Activated naive CD4-positive, alpha-beta T cell treated with anti-CD3 and anti-CD28 coated beads, Interleukin-2, amount 10 ng/mL, durations not matched to agents 7 days and 5 days (primary cell): ENCODE measurements at places on chromosomes 6 and 20.

- no peaks in the 10 kb centered on the region for H3K4me1 ChIP-seq
- H3K27me3 ChIP-seq = peaks cover 23% of the 10 kb centered on the region
- no peak overlapping the region for H3K27ac ChIP-seq
- no peak overlapping the region for H3K4me3 ChIP-seq
Observed at GRCh38 chr20:44836601-44837120, 26.3 kb upstream of the RIMS4 start.

GRCh38 chr6:26020329-26021000 lies 57.9 kb downstream of the TRIM38 start:
- DNase-seq = peak; percentile 87
- H3K36me3 ChIP-seq = peaks cover 6% of the 10 kb centered on the region
- H3K27me3 ChIP-seq = no peaks in the 10 kb centered on the region
- peak overlapping the region; percentile 100 for H3K27ac ChIP-seq
- peak overlapping the region; percentile 97 for H3K4me3 ChIP-seq
- peaks cover 70% of the 10 kb centered on the region for H3K4me1 ChIP-seq

DNA sequence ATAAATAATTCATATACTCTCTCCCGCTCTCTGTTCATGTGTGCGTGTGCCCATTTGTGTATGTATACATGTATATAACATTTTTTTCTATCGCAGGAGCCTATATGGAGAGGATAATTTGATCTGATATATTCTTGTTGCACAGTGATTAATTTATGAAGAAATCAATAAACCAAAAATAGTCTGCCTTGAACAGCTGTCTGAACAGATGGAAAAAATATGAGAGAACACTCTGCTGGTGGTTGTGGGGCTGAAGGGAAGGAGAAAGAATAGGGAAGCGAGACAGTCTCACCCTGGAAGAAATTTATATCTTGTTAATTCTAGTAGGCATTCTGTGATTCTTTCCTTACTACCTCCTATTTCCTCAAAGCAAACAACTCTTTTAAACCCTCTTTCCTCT lies 96.6 kb upstream of the B3GAT2 start:
- H3K4me3 ChIP-seq = no peak overlapping the region
- no peaks in the 10 kb centered on the region for H3K36me3 ChIP-seq
- DNase-seq = no peak
- no peaks in the 10 kb centered on the region for H3K4me1 ChIP-seq
- H3K27ac ChIP-seq = no peak overlapping the region
- peaks cover 4% of the 10 kb centered on the region for H3K27me3 ChIP-seq

DNA sequence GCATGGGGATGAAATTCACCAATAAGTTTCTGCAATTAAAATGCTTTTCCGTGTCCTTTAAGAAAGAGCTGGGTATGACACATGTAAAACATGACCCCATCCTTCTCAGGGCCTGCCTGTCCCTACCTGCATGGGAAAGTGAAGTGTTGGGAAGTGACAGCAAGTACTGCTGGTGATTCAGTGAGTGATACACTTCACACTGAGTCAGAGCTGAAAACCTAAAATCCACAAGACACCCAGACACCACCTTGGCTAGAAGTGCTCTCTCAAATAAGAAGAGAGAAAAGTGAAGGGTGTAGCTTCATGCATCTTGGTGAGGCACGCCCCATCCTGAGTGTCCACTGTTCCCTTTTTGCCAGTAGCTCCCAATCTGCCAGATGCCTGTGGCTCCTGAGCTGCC lies 3.3 kb downstream of the RAB22A start:
- DNase-seq = no peak
- peaks cover 54% of the 10 kb centered on the region for H3K4me1 ChIP-seq
- peaks cover 53% of the 10 kb centered on the region for H3K36me3 ChIP-seq
- peak overlapping the region; percentile 46 for H3K27ac ChIP-seq
- H3K27me3 ChIP-seq = no peaks in the 10 kb centered on the region
- no peak overlapping the region for H3K4me3 ChIP-seq

- no peak within 1 kb of the TSS for H3K27ac ChIP-seq
- no peak for DNase-seq
- peaks cover 2% of the 10 kb centered on the region for H3K4me1 ChIP-seq
- peaks cover 35% of the 10 kb centered on the region for H3K27me3 ChIP-seq
Observed at GRCh38 chr6:17101422-17102257, at the start of gene STMND1. STMND1 (plus strand) TSS chr6:17102050; CDS start chr6:17102258, 208 bp downstream.

DNA sequence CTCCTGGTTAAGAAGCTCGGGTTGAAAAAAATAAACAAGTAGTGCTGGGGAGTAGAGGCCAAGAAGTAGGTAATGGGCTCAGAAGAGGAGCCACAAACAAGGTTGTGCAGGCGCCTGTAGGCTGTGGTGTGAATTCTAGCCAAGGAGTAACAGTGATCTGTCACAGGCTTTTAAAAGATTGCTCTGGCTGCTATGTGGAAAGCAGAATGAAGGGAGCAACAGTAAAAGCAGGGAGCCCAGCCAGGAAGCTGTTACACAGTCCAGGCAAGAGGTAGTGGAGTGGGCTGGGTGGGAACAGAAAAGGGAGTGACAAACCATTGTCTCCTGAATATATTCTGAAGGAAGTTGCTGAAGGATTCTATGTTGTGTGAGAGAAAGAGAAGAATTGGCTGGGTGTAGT lies 2.0 kb downstream of the HFE start:
- no peak for DNase-seq
- no peak overlapping the region for H3K27ac ChIP-seq

DNA sequence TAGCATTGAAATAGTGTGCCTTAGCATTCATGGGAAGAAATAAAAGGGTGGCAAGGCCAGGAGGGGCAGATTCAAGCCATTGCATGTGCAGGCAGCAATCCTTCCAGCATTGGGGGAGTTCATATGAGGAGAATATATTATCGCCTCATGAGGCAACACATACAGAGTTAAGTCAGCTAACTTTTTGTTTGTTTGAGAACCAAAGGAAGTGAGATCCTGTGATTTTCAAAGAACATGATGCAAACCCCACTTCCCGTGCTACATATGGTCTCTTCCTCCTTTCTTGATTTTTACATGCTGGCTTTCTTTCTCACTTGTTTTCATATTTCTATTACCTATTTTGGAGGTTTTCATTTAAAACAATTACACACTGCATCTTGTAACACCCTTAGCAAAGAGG lies 579.7 kb upstream of the ARID1B start:
- peaks cover 46% of the 10 kb centered on the region for H3K4me1 ChIP-seq
- peaks cover 3% of the 10 kb centered on the region for H3K27me3 ChIP-seq
- peaks cover 17% of the 10 kb centered on the region for H3K36me3 ChIP-seq
- peak overlapping the region; percentile 7 for H3K4me3 ChIP-seq
- peak overlapping the region; percentile 93 for H3K27ac ChIP-seq

DNA sequence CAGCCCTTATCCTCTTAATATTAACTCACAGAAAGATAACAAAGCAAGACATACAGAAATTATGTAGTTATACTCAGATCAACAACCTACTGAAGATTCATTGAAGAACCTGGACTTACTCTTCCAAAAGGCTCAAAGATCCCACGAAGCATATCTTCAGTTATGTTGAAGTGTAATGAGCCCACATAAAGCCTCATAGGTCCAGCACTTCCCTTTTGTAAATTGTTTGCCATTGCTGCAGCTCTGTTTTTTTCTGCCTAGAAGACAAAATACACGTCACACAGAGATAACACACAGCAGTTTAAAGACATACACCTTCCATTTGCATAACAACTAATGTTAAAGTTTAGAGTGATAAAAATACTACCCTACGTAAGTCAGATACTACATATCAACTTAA lies 20.4 kb downstream of the RBM39 start:
- no peak for DNase-seq
- H3K27ac ChIP-seq = no peak overlapping the region
- H3K27me3 ChIP-seq = no peaks in the 10 kb centered on the region
- H3K36me3 ChIP-seq = peaks cover 62% of the 10 kb centered on the region
- peaks cover 30% of the 10 kb centered on the region for H3K4me1 ChIP-seq
- no peak overlapping the region for H3K4me3 ChIP-seq

GRCh38 chr20:59735486-59735885 lies 131.1 kb downstream of the PHACTR3 start:
- no peak overlapping the region for H3K4me3 ChIP-seq
- H3K36me3 ChIP-seq = no peaks in the 10 kb centered on the region

DNA sequence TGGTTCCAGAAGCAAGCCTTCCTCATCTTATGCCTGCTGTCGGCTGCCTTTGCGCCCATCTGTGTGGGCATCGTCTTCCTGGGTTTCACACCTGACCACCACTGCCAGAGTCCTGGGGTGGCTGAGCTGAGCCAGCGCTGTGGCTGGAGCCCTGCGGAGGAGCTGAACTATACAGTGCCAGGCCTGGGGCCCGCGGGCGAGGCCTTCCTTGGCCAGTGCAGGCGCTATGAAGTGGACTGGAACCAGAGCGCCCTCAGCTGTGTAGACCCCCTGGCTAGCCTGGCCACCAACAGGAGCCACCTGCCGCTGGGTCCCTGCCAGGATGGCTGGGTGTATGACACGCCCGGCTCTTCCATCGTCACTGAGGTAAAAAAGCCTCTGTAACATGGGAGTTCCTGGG lies 366 bp downstream of the SLC22A1 start:
- H3K36me3 ChIP-seq = peaks cover 8% of the 10 kb centered on the region
- H3K4me1 ChIP-seq = no peaks in the 10 kb centered on the region
- no peak overlapping the region for H3K27ac ChIP-seq
- H3K27me3 ChIP-seq = no peaks in the 10 kb centered on the region
- no peak overlapping the region for H3K4me3 ChIP-seq
- no peak for DNase-seq

DNA sequence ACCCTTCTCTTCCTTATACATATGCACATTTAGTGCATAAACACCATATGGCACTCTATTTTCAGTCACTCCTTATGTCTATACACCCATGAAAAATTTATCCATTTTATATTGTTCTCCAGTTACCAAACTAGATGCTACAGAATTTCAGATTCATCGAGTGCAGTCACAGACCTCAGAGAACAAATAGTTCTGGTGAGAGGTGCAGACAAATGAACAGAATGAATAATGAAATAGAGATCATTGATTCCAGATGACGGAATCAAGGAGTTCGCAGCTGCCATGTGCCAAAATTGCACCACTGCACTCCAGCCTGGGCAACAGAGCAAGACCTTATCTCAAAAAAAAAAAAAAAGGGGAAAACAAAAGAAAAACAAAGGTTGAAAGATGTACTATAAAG lies 214.8 kb upstream of the CEP162 start:
- no peaks in the 10 kb centered on the region for H3K4me1 ChIP-seq
- DNase-seq = no peak
- no peaks in the 10 kb centered on the region for H3K27me3 ChIP-seq
- H3K36me3 ChIP-seq = no peaks in the 10 kb centered on the region

GRCh38 chr6:131381052-131381708 lies 191.8 kb upstream of the ARG1 start:
- DNase-seq = no peak
- no peak overlapping the region for H3K27ac ChIP-seq
- H3K36me3 ChIP-seq = peaks cover 2% of the 10 kb centered on the region
- no peaks in the 10 kb centered on the region for H3K27me3 ChIP-seq
- H3K4me1 ChIP-seq = no peaks in the 10 kb centered on the region

- H3K27me3 ChIP-seq = peaks cover 13% of the 10 kb centered on the region
- no peaks in the 10 kb centered on the region for H3K36me3 ChIP-seq
- no peak overlapping the region for H3K27ac ChIP-seq
- H3K4me3 ChIP-seq = no peak overlapping the region
Observed at GRCh38 chr6:106750142-106750918, 121.0 kb downstream of the QRSL1 start.

DNA sequence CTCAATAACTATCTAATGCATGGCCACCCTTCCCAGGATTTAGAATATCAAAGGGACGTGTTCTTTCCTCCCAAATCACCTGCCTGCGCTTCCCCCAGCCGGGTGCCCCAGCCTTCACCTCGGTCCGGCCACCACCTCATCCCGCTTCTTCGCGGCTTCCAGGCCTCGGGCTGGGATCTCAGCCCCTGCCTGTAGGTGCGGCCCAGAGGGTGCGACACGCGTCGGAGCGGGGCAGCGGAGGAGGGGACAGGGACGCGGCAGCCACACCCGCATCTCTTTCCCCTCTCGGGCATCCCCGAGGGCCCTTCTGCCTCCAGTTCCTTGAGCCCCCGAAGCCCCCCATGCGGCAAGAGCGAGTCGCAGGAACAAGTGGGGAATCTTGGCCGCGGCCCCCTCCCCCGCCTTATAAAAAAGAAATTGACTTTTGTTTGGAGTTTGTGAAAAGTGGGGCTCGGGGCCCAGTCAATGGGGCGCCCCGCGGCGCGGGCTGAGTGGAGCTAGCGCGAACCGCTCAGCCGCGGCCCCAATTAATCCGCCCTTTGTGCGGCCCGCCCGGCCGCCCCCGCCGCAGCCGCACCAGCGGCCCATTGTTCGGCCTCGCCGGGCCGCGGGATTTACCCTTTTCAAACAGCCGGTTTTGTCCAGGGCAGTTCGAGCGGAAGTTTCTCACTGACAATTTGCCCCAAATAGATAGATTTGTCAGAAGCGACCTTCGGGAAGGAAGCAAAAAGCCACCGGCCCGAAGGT lies 8.4 kb upstream of the NR2E1 start:
- DNase-seq = no peak
- H3K27me3 ChIP-seq = peaks cover 91% of the 10 kb centered on the region
- peaks cover 3% of the 10 kb centered on the region for H3K36me3 ChIP-seq
- H3K4me1 ChIP-seq = peaks cover 9% of the 10 kb centered on the region
- no peak overlapping the region for H3K27ac ChIP-seq

GRCh38 chr20:51749674-51750036 lies 18.5 kb downstream of the ATP9A start:
- H3K27me3 ChIP-seq = peaks cover 6% of the 10 kb centered on the region
- H3K4me3 ChIP-seq = no peak overlapping the region
- H3K36me3 ChIP-seq = no peaks in the 10 kb centered on the region

DNA sequence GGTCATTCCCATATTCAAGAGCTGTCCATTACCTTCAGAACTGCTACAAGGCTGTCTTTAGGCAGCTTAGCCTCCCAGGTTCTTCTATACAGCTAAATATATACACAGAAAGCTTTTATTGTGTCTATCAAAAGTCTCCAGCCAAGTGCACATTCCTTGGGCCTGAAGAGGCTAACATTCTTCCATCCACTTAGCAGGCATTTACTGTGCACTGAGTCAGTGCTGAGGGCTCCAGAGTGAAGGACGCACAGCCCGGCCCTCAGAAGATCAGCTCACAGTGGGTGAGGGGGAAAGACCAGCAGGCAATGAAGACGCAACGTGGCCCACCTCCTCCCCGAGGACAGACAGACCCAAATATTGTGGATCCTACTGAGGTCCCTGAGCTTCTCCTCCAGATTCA lies 569.9 kb downstream of the CDH26 start:
- DNase-seq = no peak
- H3K4me1 ChIP-seq = no peaks in the 10 kb centered on the region

- DNase-seq = no peak
- no peak overlapping the region for H3K4me3 ChIP-seq
- H3K4me1 ChIP-seq = no peaks in the 10 kb centered on the region
- no peaks in the 10 kb centered on the region for H3K27me3 ChIP-seq
- no peaks in the 10 kb centered on the region for H3K36me3 ChIP-seq
- no peak overlapping the region for H3K27ac ChIP-seq
Observed at GRCh38 chr6:143333749-143334520, 116.6 kb downstream of the ADAT2 start.

- peaks cover 7% of the 10 kb centered on the region for H3K4me1 ChIP-seq
- H3K27me3 ChIP-seq = no peaks in the 10 kb centered on the region
- peaks cover 5% of the 10 kb centered on the region for H3K36me3 ChIP-seq
- no peak overlapping the region for H3K27ac ChIP-seq
- no peak for DNase-seq
Observed at GRCh38 chr6:100449239-100449691, 15.5 kb downstream of the SIM1 start.

- H3K27ac ChIP-seq = no peak overlapping the region
- peaks cover 36% of the 10 kb centered on the region for H3K27me3 ChIP-seq
- no peaks in the 10 kb centered on the region for H3K36me3 ChIP-seq
- no peak for DNase-seq
Observed at GRCh38 chr20:37386505-37387251, 40.7 kb downstream of the SRC start.
